ENCODE measurements at places on chromosomes 1 and 21.

DNA sequence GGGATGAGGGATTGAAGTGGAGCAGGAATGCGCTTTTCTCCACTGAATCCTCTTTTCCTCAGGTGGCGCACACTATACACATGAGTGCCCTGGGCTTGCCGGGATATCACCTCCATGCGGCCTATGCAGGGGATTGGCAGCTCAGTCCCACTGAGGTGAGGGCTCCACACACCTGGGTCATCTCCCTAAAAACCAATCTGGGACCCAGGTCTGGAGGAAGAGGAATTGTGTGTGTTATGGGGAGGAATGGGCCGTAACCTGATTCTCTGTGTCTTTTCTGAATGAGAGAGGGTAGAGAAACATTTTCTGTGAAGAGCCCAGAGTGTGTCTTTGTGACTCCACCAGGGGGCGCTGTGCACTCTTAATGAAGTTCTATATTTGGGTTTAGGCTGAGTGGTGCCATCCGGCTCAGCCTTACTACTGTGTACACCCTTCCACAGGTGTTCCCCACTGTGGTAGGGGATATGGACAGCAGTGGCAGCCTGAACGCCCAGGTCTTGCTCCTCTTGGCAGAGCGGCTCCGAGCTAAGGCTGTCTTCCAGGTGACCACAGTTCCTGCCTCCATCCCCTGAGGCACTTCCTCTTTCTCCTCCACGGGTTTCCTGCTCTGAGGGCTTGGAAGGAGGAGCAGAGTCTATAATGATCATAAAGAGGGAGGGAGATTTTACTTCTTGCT is 1.5 kb downstream of the TOMM40L start:
- peak; percentile 79 for DNase-seq

DNA sequence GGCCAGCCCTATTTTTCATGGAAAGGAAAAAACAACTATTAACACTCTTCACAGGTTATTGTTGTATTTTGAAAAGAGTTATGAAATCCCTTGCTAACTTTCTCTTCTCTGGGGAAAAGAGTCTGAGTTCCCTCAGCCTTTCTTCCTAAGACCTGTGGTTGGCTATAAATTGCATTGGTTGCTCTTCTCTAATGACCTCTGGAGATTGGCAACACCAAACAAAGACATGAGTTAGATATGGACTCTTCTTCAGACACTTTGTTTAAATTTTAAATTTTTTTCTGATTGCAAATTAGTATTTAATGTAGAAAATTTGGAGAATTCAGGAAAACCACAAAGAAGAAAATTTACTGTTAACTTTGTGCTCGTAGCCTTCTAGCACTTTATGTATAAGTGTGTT is 275.7 kb downstream of the PBX1 start:
- no peak for DNase-seq

- no peak for DNase-seq
These were observed 65.1 kb downstream of the ADARB1 start for GRCh38 chr21:45139473-45139872.

DNA sequence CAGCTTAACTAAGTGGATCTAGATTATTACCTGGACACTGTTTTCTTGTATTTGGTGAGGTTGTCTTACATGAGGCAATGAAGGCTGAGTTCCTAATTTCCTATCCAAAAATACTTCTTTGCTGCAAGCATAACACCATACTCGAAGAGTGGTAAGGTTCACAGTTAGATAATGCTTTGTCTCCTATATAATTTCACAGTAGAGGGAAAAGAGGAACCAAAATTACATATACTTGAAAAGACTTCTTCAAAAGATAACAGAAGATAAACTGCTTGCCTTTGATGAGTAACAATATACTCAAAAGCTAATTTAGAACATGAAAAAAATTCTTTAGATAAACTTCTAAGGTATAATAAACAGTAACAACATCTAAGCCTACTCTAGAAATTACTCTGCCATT is 20.4 kb downstream of the USP33 start:
- no peak for DNase-seq

GRCh38 chr1:113456967-113457366 is 66.7 kb downstream of the MAGI3 start:
- no peak for DNase-seq

DNA sequence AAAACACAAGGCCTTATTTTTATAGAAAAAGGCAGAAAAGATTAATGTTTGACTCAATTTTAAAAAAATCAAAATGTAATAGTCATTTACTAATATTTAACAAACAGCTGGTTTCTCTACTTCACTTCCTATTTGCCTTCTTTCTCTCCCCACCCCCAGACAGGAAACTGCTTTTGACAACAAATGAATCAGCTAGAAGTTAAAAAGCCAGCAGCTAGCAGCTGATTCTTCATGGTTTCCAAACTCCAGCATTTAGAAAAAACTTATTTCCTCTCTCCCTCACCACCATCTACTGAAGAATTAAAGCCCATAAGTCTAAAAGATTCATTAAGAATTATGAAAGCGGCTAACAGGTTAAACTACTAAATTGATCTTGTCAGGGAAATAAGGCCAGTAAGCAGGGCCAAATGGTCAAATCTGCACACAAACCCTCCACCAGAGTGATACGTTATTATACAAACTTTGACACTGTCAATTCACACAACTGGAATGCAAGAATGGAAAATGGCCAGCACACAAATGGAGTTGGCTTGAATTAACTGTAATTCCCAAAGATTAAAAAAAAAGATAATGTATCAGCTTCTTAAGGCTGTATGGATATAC is 4.0 kb downstream of the WDR26 start:
- no peak for DNase-seq

GRCh38 chr1:62285440-62285839 is 33.8 kb downstream of the KANK4 start:
- no peak for DNase-seq

- DNase-seq = no peak
These were observed 12.4 kb upstream of the BCAR3 start for GRCh38 chr1:93694039-93694438.
